ENCODE measurements at places on chromosomes 6 and 20.

GRCh38 chr20:19874040-19874727, 116.1 kb downstream of the RIN2 start:
- no peak for DNase-seq

GRCh38 chr20:35404614-35405259, 7.0 kb downstream of the UQCC1 start:
- no peak for DNase-seq

- DNase-seq = no peak
These were observed 181.0 kb upstream of the MYLIP start for GRCh38 chr6:15947923-15948322.

DNA sequence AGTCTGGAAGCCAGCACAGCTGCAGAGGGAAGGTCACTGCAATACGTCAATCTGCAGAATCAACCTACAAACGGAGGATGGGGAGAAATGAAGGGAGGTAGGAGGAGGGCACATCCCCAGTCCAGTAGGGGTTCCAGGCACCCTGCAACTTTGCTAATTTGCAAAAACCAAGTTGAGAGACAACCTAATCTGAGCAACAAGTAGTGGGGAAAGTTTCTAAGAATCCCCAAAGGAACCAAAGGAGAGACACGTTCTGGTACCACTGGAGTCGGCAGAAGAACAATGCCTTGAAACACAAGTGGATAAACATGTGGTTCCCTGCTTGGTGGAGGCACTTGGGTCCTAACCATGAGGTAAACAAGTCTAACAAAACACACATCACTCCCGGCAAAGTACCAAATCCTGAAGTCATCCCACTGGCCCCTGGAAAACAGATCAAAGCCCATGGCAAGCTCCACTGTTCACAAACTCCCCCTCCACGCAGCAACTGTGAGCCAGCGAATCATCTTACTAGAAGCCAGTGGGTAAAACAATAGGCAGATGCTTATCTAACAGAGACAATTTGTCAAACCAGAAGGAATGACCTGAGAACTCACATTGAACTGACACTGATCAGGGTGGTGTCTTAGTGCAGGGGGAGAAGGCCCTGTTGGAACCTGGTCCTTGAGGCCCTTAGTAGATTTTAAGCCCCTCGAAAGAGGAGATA, 4.7 kb downstream of the MRPS18A start:
- no peak for DNase-seq

GRCh38 chr20:43389839-43390626, 67.7 kb upstream of the SRSF6 start:
- no peak for DNase-seq

DNA sequence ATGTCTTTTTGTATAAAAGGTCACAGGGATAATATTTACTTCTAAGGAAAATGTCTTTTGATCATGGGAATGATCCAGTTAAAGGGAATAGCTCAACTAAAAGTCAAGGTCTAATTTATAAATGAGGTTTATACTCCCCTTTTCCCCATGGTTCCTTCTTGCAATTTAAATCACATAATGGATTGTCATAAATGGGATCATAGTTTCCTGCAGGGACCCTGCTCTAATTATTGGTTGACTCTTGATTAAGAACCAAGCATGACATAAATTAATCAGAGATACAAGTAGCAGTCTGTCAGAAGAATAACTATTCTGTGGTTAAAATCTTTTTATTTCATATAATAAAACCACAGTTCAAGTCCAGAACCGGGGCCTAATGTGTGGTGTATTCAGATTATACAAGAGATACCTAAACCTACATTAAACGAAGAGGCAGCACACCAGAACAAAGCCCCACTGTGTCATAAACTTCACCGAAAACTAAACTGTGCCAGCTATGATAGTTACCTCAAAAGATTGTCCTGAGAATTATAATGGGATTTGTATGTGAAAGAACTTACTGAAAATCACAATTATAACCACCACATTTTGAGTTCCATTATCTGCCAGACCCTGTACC, 43.0 kb upstream of the CD83 start:
- DNase-seq = no peak

GRCh38 chr6:73177221-73177944, 47.9 kb downstream of the KHDC1L start:
- no peak for DNase-seq

- DNase-seq = peak; percentile 3
These were observed 1.3 kb downstream of the CDYL start for GRCh38 chr6:4777394-4777935.

- no peak for DNase-seq
These were observed 1146.9 kb upstream of the GJE1 start for GRCh38 chr6:140985679-140986275.

- no peak for DNase-seq
These were observed 61.0 kb downstream of the PKIB start for GRCh38 chr6:122671251-122671650.

- no peak for DNase-seq
These were observed 94.2 kb upstream of the FLRT3 start for GRCh38 chr20:14431568-14431967.

- DNase-seq = no peak
These were observed 39.8 kb upstream of the HIVEP1 start for GRCh38 chr6:11972270-11972669.

DNA sequence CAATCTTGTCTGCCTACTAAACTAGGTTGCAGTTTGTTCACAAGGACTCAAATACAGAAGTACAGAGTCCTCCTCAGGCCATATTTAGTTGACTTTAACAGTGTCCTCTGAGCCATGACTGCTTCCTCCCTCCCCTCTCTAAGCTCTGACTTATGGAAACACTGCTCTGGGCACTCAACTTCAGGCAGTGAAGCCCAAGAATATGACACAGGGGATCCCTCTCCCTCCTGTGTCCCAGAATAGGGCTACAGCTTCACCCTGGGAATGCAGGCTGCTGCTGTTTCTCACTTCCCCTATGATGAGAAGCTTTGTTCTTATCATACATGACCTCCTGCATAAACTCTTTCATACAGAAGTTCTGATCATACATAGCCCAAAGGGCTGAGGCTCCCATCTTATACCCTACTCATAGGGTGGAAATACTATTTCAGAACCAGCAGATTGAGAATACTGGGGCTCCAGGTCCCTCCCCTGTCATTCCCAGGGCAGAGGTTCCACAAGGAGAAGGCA, 97.3 kb upstream of the UST start:
- no peak for DNase-seq

DNA sequence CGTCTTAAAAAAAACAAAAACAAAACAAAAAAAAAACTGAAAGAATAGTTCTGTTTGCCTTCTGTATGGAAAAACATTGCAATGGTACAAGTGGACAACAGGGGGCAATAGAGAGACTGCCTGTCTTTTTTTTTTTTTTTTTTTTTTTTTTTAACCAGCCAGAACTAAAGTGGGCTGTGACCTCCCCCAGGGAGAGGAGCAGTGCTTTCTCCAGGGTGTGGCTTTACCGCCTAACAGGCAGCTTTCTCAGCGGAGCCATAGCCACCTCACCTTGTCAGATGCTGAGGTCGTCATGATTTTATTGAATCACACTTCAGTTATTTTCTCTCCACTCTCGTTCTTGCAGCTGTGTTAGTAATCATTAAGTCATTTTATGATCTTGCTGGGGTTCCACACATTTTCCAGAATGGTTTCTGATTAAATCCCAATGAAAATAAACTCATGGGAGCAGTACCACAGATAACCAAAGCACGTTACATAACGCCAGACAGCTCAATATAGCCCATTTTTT, 78.4 kb downstream of the GMPR start:
- DNase-seq = peak; percentile 55

DNA sequence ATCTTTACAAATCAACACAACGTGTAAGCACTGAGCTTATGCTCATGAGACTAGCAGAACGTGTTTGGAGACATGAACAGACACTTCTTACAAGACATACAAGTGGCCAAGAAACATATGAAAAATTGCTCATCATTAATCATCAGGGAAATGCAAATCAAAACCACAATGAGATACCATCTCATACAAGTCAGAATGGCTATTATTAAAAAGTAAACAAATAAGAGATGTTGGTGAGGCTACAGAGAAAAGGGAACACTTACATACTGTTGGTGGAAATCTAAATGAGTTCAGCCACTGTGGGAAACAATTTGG, 327.9 kb upstream of the SOX4 start:
- DNase-seq = no peak

DNA sequence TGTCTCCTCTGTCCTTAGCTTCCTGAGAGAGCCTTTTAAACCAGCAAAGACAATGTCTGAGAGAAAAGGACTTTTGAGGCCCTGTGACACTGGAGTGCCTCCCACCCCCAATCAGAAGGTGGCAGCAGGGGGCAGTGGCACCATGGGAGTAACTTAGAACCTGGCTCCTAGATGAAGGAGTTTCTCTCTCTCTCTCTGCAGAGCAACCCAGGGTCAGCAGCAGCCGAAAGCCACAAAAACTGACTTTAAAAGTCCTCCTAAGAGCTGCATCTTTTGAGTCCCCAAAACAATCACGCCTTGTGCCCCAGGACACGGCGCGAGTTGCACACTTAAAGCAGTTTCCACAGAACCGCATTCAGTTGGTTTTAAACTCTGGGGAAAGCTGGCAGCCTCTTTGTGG, 5.3 kb upstream of the TCP11 start:
- no peak for DNase-seq

DNA sequence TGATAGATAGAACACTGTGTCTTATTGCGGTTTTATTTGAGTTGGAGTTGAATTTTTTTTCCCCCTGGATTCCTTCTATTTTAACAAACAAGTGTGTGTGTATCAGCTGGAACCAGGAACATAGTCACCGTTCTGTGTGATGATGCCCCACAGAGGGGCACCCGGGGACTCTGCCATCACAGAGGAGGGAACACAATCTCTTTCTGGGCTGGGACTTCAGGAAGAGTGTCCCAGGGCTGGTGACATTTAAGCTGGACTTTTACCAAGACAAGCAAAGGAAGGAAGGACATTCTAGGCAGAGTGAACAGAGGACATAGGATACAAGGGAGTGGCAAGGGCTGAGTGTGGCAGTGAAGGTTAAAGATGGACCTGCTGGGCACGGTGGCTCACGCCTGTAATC, 33.2 kb downstream of the TAF8 start:
- DNase-seq = no peak

Measured in NCI-H1694 treated with DMSO at 0.1 percent for 48 hours (cell line).